ENCODE measurements at places on chromosomes 12 and 14.

GRCh38 chr12:50841716-50842531 is 802 bp upstream of the TMPRSS12 start:
- no peak for DNase-seq

GRCh38 chr12:14607568-14607967 is 39.9 kb upstream of the PLBD1 start:
- DNase-seq = no peak

GRCh38 chr14:69052181-69052601 is 73.1 kb upstream of the ACTN1 start:
- DNase-seq = no peak

- no peak for DNase-seq
These were observed 42.1 kb downstream of the B4GALNT3 start for GRCh38 chr12:501722-502447.

- peak; percentile 80 for DNase-seq
These were observed 76.3 kb upstream of the FUT8 start for GRCh38 chr14:65336191-65336591.

GRCh38 chr12:102659200-102659911 is 179.0 kb upstream of the IGF1 start:
- no peak for DNase-seq

DNA sequence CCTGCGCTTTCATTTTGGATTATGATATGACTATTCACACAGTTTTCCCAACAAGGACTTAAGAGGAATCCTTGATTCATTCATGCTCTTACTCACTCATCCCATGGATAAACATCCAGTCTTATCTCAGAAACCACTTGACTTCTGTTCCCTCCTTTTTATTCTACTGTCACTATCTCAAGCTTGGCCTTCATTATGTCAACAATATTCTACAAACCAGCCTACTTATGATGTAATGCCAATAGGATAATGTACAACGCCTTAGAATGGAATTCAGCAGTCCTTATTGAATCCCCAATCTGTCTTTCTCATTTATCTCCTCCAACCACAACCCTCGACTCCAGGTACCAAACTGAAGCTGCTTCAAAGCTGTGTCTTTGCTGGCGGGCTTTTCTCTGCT is 448.5 kb downstream of the PDZRN4 start:
- no peak for DNase-seq

DNA sequence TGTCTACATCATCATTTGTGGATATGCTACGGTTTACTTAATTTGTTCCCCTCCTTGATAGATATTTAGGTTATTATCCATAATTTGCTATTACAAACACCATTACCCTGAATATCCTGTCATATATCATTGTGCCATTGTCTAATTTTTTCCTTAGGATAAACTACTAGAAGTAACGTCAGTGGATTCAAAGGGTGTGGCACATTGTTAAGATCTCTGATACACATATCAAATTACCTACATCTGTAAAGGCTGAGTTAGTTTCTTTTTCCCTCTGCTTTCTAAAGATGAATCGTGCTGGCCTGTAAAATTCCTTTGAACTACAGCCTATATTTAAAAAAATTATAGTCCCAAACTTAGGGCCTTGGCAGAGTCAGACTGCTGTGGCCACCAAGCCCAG is 53.9 kb upstream of the STRN3 start:
- no peak for DNase-seq

GRCh38 chr14:104933746-104934733 is 9.4 kb downstream of the PLD4 start:
- no peak for DNase-seq

DNA sequence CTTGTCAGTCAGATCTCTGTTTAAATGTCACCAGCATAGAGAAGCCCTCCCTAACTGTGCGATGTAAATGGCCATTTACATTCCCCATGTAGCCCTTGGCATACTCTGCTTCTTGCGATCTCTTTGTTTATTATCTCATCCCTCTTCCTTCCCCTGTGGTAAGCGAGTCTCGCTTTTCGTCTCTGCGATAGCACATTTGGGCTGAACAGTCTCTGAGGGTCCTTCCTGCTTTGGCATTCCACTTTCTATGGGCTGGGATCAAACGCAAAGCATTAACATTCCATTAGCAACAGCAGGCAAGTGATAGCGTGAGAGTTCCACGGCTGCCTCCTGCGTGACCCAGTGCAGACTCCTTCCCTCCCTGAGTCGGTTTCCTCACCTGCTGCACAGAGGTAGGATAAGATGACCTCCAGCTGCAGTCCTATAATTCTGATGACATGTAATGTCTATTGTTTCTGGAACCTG is 61.4 kb upstream of the TUNAR start:
- no peak for DNase-seq

DNA sequence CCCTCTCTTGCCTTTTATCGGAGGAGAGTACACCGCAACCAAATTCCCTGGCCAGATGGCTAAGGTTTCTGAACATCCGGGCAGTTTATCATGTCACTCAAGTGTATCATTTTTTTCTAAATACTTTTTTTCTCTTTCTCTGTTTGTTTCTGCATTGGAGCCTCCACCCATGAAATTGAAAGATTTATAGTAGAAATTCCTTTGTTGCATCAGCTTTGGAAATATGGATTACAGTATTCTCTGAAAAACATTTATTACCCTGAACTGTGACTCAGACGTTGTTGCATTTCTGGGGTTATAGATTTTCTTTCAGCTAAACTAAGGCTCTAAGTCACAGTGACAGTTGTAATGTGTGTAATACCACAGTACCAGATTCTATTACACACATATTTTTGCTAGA is 187.0 kb downstream of the SPTSSA start:
- peak; percentile 64 for DNase-seq

DNA sequence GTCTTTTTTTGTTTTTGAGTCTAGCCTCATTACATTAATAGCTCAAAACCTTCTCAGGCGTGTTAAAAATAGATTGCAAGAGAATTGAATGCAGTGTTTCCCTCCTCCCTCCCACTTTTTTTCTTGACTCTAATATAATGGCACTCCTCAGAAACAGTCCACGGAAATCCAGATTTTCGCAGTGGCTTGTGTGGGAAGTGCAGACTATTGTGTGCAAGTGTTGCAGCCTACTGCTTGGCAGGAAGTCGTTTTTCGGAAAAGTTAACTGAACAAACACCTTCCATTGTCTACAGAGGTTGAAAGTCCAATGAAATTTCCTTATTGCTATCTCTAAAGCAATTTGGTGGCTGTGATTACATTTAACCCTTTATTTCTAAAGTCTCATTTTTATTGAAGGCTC is 147.9 kb upstream of the E2F7 start:
- DNase-seq = no peak

GRCh38 chr12:124632519-124632984 is 65.1 kb upstream of the NCOR2 start:
- DNase-seq = no peak

GRCh38 chr12:57613427-57614109 is 2.3 kb downstream of the ARHGEF25 start:
- DNase-seq = no peak

DNA sequence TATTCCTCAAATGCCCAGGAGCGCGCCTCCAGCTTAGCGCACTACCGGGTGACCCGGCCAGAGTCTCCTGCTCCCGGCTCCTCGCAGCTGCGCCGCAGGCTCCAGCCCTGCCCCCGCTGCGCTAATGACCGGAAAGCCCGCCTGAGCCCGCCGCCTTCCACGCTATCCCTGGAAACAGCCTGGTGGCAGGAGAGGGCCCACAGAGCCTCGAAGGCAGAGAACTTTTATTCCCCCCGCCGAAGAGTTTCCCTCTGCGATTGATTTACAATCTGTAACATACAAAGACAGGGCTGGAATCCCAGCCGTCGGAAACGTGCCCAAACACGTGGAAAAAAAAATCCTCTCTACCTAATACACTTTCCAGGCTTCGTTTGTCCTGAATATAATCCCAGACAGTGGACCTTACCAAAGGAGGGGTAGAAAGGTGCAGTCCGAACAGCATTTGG is 1.5 kb downstream of the COL2A1 start:
- DNase-seq = peak; percentile 11

- no peak for DNase-seq
These were observed 542.2 kb upstream of the USP15 start for GRCh38 chr12:61717986-61718385.

DNA sequence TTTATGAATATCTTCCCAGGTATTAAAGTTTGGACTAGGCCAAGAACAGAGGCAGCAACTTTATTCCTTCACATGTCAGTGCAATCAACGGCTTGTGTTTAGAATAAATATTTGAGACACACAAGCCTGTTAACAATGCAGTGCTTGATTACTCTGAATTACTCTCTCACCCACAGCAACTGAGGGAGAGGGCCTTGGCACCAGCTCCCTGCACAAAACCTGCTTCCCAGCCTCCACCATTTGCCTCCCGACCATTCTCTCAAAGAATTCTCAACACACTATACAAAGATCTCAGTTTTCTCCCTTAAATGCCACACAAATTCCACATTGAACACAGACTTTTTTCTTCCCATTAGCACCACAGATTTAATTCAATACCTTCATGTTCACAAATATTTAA is 77.0 kb downstream of the STON2 start:
- no peak for DNase-seq

GRCh38 chr12:23810329-23810902 is 139.1 kb downstream of the SOX5 start:
- no peak for DNase-seq

GRCh38 chr12:78712834-78713481 is 151.6 kb upstream of the SYT1 start:
- no peak for DNase-seq

DNA sequence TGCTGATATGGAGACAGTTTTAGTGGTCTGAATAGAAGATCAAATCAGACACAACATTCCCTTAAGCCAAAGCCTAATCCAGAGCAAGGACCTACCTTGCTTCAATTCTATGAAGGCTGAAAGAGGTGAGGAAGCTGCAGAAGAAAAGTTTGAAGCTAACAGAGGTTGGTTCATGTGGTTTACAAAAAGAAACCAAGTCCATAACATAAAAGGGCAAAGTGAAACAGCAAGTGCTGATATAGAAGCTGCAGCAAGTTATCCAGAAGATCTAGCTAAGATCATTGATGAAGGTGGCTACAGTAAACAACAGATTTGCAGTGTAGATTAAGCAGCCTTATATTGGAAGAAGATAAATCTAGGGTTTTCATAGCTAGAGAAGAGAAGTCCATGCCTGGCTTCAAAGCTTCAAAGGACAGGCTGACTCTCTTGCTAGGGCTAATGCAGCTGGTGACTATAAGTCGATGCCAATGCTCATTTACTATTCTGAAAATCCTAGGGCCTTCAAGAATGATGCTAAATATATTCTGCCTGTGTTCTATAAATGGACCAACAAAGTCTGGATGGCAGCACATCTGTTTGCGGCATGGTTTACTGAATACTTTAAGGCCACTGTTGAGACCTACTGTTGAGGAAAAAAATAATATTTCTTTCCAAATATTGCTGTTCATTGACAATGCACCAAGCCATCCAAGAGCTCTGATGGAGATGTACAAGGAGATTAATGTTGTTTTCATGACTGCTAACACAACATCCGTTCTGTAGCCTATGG is 361.0 kb downstream of the DPF3 start:
- DNase-seq = no peak

DNA sequence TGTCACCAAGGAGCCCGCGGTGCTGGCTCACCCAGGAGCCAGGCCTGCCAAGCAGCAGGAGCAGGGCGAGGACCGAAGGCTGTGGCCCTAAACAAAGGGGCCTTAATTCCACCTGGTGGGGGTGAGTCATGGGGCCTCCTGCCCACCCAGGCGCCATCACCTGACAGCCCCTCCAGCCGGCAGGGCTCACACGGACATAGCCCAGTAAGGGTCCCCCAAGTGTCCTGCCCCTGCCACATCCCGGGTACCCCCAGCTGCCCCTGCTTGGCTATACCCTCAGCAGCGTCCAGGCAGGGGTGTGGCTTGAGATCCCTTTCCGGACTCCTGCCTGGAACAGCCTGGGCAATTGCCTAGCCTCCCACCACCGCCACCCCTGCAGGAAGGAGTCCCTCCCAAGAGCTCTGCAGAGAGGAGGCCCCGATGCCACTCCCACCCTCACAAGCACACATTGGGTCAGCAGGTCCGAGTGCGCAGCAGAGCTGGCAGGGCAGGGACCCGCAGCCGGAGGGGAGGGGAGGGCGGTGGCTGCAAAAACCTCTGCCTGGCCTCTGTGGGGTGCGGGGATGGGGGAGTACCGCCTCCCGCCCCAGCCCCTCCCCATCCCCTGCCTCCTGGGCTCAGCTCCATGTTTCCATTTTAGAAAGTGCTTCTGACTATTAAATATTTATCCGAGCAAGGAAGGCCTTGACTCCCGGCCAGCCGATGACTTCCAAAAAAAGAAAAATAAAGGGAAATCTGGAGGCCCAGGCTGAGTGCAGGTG is 4.6 kb downstream of the AHNAK2 start:
- DNase-seq = peak; percentile 73

DNA sequence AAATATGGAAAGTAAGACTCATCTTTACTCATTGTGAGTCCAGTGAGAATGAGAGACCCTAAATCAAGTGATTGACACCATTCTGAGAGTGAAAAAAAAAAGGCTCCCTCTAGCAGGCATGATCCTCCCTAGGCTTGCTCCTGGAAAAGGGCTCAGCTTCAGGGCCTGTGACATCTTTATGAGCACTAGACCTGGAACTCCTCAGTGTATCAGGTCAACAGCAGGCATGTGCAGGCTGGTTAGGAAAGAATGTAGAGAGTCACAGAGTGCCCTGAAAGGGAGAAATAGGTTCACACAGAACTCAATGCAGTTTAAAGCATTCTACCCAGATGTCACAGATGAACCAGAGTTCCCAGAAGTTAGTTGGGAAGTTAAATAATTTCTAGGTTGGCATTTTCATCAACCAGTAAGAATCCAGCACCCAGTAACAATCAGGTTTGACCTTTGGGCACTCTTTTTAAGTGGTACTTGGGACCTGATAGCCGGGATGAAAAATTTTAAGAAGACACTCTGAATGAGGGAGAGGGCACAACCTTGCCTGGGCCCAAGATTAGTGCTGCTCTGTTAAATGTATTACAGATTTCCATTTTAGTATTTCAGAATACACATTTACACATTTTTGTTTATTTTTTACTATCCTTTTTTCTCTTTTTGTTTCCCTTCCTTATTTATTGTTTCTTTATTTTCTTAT is 828.8 kb downstream of the C12orf50 start:
- no peak for DNase-seq

- no peak for DNase-seq
These were observed 953 bp upstream of the DCAF5 start for GRCh38 chr14:69153873-69154270.

- DNase-seq = no peak
These were observed 135.5 kb upstream of the CDKN3 start for GRCh38 chr14:54261283-54261682.

DNA sequence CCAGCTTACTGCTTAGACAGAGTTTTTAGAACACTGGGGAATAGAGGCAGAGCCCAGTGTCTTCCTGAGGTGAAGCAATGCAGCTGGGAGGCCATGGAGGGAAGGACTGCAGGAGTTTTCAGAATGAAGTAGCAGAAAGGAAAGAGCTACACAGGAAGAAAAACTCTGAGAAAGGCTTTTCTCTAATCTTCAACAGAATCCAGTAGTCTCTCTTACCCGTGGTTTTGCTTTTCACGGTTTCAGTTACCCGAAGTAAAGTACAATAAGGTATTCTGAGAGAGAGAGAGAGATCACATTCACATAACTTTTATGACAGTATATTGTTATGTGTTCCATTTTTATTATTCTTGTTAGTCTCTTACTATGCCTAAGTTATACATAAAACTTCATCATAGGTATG is 761.6 kb downstream of the BCL11B start:
- DNase-seq = no peak

- no peak for DNase-seq
These were observed 21.3 kb downstream of the MYBPC1 start for GRCh38 chr12:101616027-101616494.

Data from fibroblast of upper back skin (primary cell).